Vagina (tissue), 2 donors: ENCODE measurements at places on chromosomes 1 and 21.

DNA sequence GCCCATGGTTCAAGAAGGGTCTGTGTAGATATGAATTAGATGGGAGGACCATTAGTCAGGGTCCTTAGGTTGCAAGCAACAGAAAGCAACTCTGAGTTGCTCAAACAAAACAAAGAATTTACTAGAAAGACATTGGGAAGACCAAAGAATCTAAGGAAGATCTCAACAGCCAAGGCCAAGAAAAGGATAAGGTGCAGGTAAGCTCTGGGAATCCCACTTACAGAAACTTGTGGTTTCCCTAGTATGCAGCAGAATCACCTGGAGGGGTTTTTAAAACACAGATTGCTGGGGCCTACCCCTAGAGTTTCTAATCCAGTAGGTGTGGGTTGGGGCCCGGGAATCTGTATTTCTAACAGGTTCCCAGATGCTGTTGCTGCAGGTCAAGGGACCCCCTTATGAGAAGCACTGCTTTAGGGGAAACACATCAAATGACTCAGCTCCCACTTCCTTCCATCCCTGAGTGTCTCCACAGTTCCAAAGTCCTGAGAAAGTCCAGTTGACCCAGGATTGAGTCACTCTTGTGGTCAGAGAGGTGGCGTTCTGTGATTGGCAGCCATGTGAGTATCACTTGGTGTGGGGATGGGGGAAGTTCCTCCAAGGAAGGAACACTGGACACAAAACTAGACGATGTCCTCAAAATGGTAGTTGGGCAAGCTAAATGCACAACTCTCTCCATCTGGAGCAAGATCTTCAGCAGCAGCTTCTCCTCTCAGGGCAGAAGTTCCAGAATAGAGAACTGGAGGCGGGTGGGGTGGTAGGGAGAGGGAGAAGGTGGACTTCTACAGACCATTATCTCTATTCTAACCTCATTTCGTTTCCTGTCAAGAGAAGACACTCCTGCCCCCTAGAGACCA is 24.2 kb upstream of the EYA3 start:
- no peak for DNase-seq

DNA sequence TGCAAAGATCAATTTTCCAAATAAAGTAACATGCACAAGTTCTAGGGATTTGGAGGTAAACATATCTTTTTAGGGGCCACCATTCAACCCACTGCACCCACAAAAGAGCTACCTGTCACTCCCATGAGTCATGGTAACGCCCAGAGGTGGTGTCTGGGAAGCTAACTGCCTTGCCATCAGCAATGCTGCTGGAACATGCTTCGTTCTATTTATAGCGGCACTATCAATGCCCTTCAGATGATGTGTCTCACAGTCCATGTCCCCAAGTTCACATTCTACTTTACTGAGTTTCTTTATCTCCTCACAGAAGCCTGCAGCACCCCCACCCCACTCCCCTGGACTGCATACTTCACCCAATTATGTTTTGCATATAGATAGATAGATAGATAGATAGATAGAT is 95.4 kb downstream of the LPAR3 start:
- DNase-seq: no peak

DNA sequence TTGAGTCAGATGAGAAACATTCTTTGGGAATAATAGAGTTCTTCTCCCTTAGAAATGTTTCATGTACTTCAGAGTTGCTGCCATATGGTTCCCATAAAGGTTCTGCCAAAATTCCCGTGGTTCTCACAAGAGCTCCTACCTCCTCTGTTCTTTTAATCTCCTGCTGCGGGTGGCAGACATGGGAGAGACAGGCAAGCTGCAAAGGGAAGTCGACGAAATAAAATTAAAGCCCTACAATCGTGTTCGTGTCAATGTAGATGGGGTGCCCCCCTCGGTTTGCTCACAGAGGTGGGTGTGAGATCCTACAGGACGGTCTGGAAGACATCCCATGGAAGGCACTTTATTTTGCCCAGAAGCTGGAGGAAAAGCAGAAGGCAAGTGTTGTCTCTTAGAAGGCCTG is 276.0 kb downstream of the RWDD3 start:
- no peak for DNase-seq

DNA sequence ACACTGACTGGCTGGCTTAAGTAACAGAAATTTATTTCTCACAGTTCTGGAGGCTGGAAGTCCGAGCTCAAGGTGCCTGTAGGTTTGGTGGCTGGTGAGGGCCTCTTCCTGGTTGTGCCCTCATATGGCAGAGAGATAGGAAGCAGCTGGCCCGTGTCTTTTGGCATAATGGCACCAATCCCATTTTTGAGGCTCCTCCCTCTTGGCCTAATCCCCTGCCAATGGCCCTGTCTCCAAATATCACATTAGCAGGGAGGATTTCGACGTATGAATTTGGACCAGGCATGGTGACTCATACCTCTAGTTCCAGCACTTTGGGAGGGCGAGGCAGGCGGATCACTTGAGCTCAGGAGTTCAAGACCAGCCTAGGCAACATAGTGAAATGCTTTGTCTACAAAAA is 37.4 kb downstream of the AGPAT3 start:
- DNase-seq: no peak

GRCh38 chr1:165586398-165586797 is 42.6 kb downstream of the LRRC52 start:
- no peak for DNase-seq

- DNase-seq: no peak
Observed at GRCh38 chr1:48292706-48293105, 70.2 kb downstream of the SLC5A9 start.

DNA sequence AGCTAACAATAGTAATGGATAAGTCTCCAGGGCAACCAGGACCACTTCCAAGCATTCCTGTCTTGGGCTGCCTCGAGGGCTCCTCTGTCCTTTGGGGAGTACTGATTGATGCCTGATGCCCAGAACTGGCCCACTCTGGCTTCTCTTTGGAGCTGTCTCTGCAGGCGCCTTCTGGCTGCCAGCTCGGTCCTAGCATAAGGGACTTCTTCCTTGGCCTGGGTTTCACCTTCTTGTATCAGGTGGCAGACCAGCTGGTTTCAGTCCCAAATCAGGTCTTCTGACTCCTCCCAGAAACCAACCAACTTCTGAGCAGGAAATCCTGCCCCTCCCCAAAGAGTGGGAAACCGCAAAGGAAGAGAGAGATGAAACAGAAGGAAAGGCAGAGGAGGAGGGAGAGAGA is 10.6 kb downstream of the G0S2 start:
- DNase-seq: no peak

- DNase-seq: no peak
Observed at GRCh38 chr1:48870596-48870995, 93.9 kb upstream of the BEND5 start.

GRCh38 chr1:7437036-7437435 is 334.1 kb upstream of the VAMP3 start:
- no peak for DNase-seq

DNA sequence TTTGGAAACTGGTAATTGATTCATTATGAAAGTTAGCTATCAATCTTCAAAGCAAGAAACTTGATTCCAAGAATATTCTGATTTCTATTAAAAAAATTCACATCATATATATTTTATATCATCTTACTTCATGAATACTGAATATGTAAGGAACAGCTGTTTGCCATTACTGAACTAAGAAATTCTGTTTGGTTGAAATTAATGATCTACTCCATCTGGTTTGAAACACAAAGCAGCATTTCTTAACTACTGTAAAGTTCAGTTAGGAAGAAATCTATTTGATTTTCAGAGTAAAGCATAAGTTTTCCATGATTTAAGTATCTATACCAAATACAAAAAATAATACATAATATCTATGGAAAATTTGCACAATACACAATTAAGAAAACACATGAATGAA is 66.0 kb upstream of the SCYL3 start:
- DNase-seq: no peak

GRCh38 chr1:106937104-106937503 is 119.4 kb upstream of the PRMT6 start:
- DNase-seq: no peak

DNA sequence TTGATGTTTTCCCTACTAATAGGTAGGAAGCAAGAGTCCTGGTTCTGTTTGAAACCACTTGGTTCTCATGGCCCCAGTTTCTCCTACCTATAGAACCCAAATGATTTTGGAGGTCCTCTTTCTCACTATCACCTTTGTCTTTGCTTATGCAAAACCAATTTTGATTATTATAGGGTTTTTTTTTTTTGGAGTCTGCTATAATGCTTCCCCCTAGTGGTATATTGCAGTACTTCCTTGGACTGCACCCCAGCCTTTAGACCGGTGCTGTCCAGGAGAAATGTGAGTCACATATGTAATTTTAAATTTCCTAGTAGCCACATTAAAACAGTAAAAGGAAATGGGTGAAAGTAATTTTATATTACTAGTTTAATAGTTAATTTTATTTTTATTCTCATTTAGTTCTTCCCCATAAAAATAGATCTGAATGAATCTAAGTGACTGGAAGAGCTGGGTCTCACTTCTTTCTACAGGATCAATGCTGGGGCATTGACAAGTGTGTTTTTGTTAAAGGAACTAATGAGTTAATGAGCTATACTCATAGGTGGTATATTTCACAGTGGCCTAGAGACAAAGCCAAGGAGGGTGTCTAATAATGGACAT is 10.6 kb downstream of the FCMR start:
- DNase-seq: no peak

DNA sequence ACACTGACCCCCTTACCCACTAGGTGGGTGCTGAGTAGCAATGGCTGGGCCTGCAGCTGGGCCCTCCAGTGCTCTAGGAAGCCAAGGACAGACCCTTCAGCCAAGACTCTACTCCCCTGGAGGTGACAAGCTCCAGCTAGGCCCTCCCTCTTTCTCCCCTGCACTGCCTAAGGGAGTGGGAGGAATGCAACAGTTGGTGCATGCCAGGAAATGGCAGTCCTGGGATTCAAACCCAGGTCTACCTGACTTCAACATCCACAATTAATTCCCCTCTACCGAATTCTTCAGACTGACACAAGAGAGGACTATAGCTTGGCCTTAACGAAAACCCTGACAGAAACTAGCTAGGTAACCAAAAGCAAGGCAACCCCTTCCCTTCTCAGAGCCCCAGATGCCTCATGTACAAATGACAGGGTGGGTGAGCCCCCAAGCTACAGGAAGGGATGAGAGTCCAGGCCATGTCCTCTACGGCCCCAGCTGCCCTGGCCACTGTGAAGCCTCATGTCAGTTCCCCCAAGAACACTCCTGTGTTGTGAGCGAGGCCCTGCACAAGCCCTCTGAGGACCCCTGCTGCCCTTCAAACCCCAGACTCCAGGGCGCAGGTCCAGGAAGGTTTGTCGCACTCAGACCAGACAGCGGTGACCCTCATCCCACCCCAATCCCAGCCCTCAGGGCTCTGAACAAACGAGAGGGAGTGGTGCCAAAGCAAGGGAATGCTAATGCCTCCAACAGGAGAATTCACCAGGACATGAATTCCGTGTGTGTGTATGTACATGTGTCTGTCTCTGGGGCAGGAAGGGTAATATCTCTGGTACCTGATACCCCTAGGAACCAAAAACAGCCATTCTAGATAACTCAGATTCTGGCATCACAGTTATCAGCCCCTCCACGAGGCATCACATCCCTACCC is 92.3 kb downstream of the MRPL37 start:
- no peak for DNase-seq

DNA sequence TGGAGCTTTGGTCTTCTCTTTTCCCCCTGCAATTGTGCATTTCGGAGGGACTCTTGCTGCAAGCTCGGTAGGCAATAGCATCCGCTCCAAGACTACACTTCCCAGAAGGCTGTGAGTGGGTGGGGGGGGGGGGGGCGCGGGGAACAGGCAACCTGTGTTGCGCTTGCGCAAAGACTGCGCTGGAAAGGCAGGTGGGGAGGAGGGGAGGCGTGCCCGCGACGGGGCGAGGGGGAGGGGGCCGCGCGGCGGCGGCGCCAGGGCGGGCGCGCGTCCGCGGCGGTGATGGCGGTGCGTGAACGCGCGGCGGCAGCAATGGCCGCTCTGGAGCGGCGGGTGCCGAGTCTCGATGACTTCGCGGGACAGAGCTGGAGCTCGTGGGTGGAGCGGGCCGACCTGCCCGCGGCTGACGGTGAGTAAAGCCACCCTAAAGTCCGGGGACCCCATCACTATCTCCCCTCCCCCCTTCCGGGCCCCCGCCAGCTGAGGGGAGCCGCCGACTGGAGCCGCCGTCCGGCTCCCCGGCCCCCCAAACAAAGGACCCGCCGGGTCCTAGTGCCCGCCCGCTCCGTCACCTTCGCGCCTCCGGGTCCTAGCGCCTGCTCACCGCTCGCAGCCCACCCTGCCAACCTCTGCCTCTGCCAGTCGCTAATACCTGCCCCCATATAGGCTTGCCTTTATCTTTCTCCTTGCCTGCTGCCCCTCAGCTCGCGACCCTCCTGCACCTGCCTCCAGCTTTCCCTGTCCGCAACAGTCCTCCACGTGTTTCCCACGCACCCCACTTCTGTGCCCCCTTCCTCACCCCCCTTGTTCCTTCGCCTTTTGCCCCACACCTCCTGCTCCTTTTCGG is at the start of gene ATXN7L2:
ATXN7L2 (plus strand) TSS at position 234 of the 847 bp plus-strand sequence; CDS start at position 283, 49 bp downstream.
- no peak for DNase-seq

GRCh38 chr1:33712186-33712585 is 151.7 kb upstream of the HMGB4 start:
- peak; percentile 54 for DNase-seq

DNA sequence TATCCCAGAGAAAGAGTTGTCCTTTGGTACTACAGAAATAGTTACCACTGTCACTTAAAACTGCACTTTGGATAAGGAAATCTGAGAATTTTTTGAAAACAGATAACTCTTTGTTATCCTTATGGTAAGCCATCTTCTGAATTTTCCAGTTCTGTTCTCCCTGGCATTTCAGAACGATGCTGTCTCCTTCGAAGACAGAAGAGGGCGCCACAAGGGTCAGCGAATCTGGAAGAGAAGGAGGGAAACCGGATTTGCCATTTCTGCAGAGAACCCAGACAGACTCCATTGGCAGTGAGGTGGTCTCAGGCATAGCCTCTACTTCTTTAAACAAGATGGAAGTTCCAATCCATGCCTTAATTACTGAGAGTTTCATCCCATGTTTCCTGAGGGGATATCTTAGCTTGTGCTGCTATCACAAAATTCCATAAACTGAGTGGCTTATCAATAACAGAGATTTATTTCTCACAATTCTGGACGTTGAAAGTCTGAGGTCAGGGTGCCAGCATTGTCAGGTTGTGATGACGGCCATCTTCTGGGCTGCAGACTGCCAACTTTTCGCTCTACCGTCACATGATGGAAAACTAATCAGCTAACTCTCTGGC is 6.4 kb downstream of the FCRL2 start:
- no peak for DNase-seq

- DNase-seq: no peak
Observed at GRCh38 chr1:183443466-183443865, 25.3 kb upstream of the NMNAT2 start.

DNA sequence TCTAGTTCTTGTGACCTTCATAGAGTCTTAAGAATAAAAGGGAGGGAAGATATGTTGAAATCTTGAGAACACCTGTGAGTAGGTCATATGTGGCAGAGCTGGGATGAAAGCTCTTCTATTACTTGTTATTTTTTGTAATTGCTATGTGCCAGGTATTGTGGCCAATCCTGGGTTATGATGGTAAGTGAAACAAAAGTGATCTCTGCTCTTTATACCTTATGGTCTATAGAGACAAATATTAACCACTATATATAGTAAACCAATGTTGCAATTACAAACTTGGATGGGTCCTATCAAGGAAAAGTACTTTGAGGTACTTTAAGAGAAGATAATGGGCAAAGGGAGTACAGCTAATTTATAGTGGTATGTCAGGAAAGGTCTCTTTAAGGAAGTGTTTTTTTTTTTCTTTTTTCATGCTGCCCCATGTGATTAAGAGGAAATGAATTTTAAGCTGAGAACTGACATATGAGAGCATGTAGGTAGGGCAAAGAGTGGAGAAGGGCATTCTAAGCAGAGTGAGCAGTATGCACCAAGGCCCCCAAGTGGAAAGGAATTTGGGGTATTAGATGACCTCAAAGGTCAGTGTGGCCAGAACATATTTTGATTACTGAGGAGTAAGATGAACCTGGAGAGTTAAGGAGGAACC is 43.3 kb downstream of the POU2F1 start:
- no peak for DNase-seq

- DNase-seq: no peak
Observed at GRCh38 chr1:41742219-41742618, 176.5 kb downstream of the HIVEP3 start.
